ENCODE measurements at places on chromosomes 11 and 22.

DNA sequence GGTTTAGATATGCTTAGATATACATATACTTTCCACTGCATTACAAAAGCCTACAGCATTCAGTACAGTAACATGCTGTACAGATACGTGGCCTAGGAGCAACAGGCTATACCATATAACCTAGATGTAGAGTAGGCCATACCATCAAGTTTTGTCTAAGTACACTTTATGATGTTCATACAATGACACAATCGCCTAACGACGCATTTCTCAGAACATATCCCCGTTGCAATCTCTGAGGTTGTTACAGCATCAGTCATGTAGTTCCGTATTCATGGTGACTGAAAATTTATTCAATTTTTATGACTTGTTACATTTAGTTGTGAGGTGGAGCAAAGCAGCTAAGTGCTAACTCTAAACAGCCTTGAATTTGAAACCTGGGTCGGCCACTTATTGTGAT, 6.7 kb downstream of the ZBTB44 start:
- DNase-seq, result no peak

DNA sequence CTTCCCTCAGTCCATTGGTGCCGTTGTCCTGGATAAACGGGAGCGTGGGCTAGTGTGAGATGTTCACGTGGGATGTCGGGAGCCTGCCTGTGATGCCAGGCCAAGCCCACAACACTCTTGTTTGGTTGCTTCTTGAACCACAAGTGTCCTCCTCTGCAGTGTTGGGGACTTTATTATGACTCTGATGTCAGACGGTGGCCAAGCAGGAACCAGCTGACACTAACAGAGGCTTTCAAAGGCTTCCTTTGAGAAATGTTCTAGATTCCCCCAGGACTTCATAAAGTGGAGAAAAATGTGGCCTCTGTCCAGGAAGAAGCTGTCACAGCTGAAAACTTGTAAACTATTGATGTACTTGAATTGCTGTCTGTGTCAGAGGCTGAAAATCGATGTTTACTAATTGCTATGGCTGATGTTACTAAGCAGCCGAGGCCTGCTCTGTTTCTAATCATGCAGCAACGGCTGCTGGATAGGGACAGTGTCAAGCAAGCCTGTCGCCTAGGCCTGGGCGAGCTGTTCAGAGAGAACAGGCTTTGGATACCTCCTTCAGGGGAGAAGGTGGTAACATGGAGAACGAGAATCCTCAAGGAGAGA, 131.7 kb downstream of the TBC1D22A start:
- DNase-seq, result no peak

DNA sequence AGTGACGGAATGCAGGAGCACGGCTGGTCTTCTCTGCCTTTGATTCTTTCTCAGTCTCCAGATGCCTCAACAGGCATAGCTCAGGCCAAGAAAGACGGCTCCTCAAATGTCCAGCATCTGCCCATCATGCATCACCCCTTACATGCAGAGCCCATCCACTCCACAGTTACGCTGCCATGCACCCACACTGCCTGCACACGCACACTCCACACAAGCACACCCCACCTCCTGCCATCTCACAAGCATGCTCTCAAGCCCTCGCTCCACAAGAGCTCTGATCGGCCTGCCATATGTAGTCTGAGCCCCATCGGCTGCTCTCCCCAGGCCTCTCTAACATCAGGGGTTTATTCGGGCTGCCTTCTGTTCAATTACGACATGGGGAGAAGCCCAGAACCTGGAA, 18.8 kb downstream of the SCN4B start:
- no peak for DNase-seq

- DNase-seq, result no peak
These were observed 39.6 kb downstream of the PARVB start for GRCh38 chr22:44063462-44064371.

GRCh38 chr22:25364736-25365241, 145.3 kb downstream of the CRYBB2 start:
- DNase-seq, result no peak

DNA sequence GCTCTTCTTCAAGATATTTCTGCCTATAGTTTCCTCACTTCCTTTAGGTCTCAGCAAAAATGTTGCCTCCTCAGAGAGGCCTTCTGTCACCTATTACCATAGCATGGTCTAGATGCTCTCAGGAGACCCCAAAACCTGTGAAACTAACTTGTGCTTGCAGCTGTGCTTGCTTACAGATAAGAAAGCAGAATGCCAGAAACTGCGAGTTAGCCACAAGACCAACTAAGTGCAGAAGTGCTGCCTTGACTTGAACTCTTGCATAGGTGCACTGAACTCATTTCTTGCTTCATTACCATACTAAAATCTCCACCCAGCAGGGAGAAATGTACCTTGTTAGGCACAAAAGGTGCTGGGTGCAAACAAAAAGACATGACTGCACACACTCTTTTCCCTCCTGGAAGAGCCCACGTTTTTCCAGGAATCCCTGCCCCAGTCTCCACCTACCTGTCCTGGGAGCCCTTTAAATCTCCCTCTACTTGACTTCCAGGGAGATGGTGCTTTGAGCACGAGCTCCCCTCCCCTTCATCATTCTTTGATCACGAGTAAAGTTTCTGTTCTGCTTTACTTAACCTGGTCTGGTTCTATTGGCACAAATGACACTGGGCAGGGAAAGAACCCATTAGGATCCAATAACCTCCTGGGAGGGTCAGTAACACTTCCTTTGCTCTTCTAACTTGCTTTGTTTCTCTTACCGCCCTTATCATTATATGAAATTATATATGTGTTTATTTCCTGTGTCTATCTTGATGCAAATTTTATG, 137.7 kb upstream of the DDI1 start:
- DNase-seq, result no peak

DNA sequence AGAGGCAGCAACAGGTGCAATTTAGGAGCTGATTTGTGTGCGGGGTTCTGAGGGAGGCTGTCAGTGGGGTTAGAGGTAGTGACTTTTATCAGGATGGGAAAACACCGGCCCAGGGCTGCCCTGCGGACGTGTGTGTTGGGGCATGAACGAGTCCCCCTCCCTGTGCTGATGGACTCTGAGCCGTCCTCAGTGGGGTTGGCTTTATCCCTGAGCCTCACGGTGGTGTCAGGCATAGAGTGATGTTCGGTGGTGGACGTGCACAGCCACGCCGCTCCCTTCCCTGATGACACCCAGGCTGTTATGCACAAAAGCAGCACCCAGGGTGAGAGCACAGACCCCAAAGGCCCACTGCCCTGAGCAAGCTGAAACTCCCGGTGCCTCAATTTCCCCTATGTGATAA, 809.1 kb downstream of the BRD1 start:
- DNase-seq, result no peak

DNA sequence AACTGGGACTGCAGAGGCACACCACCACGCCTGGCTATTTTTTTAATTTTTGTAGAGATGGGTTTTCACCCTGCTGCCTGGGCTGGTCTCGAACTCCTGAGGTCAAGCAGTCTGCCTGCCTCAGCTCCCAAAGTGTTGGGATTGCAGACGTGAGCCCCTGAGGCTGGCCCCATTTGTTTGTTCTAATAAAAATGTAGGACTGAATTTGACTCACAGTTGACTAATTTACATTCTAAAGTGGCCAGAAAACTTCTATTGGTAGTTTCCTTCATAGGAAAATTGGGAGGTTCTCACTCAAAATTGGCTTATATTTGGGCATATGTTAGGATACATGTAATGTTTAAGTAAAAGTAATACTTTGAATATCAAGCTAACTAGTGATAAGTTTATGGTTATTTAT, 35.0 kb downstream of the PPFIA1 start:
- no peak for DNase-seq

- no peak for DNase-seq
These were observed 156.3 kb upstream of the SESN3 start for GRCh38 chr11:95387325-95387724.

DNA sequence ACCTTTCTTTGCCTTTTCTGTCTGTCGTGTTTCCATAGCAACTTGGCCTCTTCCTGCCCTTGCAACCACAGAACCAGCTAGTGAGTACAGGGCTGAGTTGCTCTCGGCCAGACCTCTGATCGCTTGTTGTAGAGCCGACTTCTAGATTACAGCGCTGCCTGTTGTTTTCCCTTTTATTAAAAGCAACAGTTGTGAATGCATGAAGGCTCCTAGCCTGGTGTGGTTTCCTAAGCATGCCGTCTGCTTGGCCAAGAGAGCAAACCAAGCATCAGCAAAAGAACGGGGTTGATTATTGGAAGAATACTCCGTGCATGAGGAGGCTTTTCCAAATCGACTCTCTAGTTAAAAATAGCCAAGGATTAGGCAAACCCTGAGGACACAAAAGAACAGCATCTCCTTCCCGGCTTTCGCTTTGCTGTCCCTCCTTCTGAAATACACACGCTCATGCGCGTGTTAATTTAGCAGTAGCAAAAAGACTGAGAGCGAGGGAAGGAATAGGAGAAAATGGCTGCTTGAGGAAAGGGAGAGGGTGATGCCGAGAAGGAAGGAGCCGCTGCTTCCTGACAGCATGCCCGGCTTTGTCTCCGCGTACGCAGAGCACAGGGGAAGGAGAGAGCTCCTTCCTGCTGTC, 71.5 kb upstream of the TTC12 start:
- no peak for DNase-seq

DNA sequence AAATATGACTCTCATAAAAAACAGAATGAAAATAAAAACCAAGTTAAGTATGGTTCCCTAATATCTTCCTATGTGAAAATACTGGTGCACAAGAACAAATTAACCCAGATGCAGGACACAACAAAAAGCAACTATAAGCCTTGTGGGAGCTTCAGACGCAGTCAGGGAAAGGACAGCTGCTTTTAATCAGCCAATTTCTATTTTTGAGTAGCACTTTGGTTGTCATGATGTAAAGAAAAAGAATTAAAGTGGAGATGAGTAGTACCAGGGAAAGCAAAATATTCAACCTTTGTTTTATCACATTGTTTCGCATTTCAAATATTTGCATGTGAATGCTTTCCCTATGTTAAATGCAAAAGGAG, 339.9 kb downstream of the SOX6 start:
- DNase-seq, result no peak

DNA sequence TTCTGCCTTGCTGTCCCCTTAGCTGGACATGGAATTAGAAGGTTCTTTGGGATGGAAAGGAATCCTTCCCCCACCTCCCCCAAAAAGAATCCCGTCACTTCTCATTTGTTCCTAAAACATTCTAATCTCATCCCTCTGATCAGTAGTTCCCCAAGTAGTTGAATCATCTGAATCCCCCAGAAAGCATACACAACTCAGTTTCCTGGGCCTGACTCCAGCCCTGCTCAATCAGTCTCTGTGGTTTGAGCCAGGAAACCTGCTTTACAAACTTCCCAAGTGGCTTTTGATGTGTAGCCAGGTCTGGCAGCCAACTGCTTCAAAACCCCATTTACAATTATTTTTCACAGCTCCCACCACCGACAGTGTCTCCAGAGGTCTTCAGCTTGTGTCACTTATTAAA, 20.2 kb downstream of the C22orf31 start:
- no peak for DNase-seq

GRCh38 chr22:31243339-31244045, 31.4 kb downstream of the LIMK2 start:
- DNase-seq, result no peak

GRCh38 chr11:63769714-63770455, 1.3 kb upstream of the ZFTA start:
- DNase-seq, result no peak

DNA sequence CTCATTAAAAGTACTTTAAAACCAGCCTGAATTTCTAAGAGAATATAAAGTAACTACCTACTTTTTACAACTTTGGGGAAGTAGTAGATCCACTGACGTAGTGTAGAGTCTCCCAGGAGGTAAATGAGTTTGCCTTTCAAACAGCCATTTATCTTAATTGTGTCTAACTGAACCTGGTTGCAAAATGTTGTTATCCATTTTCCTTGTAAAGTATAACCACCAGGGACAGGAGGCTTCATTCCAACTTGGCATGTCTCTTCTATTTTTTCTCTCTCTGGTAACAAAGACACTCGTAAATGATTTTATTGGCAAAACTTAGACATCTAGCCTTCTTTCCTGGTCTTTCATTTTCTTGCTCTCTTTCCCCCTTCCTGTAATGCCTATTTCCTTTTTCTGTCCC, 36.9 kb downstream of the NXPE1 start:
- DNase-seq, result no peak

GRCh38 chr11:12195768-12196167, 85.4 kb downstream of the MICAL2 start:
- DNase-seq, result no peak

All from D721Med (cell line).